ENCODE measurements at places on chromosomes 2 and 18. TPM values are rescaled to one million over a fixed set of nuclear protein-coding genes. Genes with fewer than 3 reads are reported as not detected.

DNA sequence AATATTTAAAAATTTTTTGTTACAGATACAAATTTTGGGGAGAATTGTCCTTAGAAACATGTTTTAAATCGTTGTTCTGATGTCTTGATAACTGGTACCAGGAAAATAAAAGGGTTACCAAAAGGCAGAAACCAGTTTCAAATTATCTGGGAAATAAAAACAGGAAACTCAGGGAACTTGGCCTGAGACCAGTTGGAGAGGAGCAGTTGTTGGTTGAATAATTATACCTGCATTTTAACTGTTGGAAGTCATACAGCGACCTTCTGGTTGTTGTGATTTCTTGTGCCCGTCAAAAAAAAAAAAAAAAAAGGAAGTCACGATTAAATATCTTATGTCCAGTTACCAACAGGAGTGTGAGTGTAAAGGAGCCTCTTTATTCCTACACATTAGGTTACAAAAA lies 51.8 kb downstream of the CRIM1 start:
- DNase-seq = no peak
- no peaks in the 10 kb centered on the region for H3K36me3 ChIP-seq
- no peak overlapping the region for H3K4me3 ChIP-seq

DNA sequence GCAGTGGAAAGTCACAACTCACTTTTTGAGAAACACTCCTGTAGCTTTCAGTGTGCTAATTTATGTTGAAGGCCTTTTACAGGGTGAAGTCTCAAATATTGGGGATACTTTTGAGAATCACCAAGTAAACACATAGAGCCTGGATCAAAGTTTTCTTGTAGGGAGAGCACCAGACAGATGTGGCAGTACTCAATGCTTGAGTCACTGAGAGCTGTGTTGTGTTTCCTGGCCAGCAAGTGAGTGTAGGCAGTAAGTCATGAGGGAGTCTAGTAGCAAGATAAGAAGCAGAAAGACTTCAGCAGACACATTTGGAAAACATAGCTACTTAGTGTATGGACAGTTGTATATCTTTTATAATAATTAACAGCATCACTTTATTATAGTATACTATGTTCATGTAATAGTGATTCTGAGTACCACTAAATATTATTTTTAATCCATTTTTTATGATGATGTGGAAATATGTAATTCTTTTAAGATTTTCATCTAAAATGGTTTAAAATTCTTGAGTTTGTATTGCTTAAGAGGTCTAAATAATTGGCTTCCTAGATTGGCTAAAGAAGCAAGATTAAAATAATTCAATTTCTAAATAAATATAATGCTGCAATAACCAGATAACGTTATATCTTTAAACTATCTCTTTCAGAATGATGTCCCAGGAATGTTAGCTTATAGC lies 12.8 kb downstream of the PSMD1 start:
- H3K27ac ChIP-seq = no peak overlapping the region
- no peak overlapping the region for H3K4me3 ChIP-seq

The SLC30A3 gene
- polyA plus RNA-seq = 48.7 TPM

The SLC9A4 gene
- polyA plus RNA-seq = not detected

The TM4SF20 gene
- polyA plus RNA-seq = not detected

Data from H1 (cell line).